ENCODE measurements at places on chromosomes 6 and 20. TPM values are rescaled to one million over a fixed set of nuclear protein-coding genes. Genes with fewer than 3 reads are reported as not detected.

Gene MYB
- total RNA-seq = 0.95 TPM

Gene FAM83C
- total RNA-seq = not detected

Gene PROKR2
- total RNA-seq = not detected

Gene CGAS
- 25.5 TPM for total RNA-seq

Gene REPS1
- total RNA-seq = 32.0 TPM

Gene MTFR2
- 10.5 TPM for total RNA-seq

Gene GCNT2
- 35.7 TPM for total RNA-seq

Gene DZANK1
- 4.4 TPM for total RNA-seq

Gene DLL1
- total RNA-seq = not detected

Gene TMC2
- total RNA-seq = not detected

Gene E2F1
- 31.5 TPM for total RNA-seq

Gene CD24
- 93.4 TPM for total RNA-seq

Gene OTOR
- not detected for total RNA-seq

Gene STX11
- total RNA-seq = 0.17 TPM

Gene ABCC10
- 28.7 TPM for total RNA-seq

Gene TBCC
- total RNA-seq = 15.1 TPM

Gene GRIK2
- total RNA-seq = 0.61 TPM

Gene GHRH
- not detected for total RNA-seq

Gene TMEM74B
- 0.44 TPM for total RNA-seq

Gene CCM2L
- total RNA-seq = 0.35 TPM
